ENCODE measurements at places on chromosomes 1 and 21. TPM values are rescaled to one million over a fixed set of nuclear protein-coding genes. Genes with fewer than 3 reads are reported as not detected.

GBP6 gene
- total RNA-seq: not detected

SLFNL1 gene
- total RNA-seq: not detected

DLGAP3 gene
- total RNA-seq: 0.22 TPM

KIF2C gene
- total RNA-seq: 39.3 TPM

SLC35A3 gene
- total RNA-seq: 8.5 TPM

Data from A549 treated with Mapracorat at 1 μM for 4 hours (cell line).